ENCODE measurements at places on chromosomes 6 and 20.

GRCh38 chr6:156587071-156587470 is 190.1 kb upstream of the ARID1B start:
- no peak for DNase-seq

DNA sequence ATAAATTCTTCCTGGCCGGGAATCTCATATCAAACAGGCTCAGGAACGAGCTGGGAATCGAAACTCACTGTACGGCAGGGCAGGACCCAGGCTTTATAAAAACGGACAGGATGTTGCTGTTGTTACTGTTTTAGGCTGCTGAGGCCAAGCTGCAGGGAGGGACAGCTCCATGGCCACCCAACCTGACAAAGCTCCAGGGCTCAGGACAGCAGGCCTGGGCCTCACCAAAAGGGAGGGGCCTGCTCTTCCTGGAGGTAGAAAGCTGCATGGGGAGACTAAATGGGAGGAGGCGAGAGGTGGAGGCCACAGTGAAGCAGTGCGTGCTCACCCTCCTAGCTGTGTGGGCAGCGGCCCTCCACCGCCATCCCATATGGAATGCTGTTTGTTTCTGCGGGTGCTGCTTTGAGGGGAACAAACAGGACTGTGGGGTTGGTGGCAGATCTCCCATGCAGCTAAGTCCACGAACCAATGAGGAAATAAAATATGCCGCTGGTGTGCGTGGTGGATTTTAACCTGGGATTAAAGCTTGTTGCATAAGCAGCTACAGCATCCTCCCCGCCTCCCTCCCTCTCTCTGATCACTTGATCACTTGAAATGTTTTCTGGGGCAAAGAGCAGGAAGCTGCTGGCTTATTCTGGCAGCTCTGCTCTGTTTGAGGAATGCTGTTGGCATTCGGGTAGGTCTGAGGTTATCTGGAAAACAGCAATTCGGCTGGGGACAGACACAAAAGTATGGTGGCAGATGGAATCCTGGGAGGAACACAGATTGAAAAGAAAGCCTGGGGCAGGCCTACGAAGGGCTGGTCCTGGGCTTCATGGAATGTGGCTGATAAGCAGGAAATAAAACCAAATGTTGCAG is 2.4 kb upstream of the ZMYND8 start:
- DNase-seq: no peak

DNA sequence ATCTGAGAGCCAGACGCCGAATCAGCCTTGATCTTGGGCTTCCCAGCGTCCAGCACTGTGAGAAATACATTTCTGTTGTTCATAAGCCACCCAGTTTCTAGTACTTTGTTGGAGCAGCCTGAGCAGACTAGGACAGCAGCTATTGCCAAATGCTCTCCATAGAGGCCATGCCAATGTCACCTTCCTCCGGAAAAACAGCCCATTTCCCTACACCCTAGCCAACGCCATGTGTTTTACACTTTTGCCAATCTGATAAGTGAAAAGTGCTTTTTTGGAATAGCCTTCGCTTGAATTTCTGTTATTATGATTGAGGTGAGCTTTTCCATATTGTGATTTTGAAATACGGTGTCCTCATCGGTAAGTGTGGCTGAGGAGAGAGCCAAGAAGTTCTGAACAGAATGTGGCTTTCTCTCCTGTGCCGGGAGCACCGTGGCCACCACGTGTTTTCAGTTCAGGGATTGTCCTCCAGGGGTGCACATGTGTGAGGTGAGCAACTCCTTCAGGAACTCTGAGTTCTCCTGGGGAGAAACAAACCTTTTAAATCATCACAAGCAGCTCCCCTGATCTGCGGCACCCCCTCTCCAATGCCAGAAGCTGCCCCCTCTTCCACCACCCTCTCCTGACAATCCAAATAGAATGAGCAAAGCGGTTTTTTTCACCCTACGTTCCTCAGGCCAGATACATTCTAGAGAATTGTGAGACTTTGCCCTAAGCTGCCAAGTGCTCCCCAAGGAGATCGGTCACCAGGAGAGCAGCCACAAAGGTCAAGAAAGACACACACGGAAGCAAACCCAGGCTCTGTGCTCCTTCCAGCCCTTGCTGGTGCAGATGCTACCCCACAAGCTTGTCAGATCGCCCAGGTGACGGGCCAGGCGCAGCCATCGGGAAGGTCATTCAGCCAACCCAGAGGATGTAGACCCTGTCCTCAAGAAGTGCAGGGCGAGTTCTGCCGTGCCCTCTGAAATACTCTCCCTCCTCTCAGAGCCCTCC is 36.0 kb downstream of the TAF8 start:
- DNase-seq: no peak

- no peak for DNase-seq
Measured at GRCh38 chr6:157337751-157338150, 14.4 kb upstream of the TMEM242 start.

GRCh38 chr20:23243791-23244155 is 106.8 kb upstream of the NXT1 start:
- DNase-seq: no peak

- no peak for DNase-seq
Measured at GRCh38 chr6:5869261-5869660, 137.5 kb downstream of the NRN1 start.

GRCh38 chr6:155154158-155154830 is 109.5 kb upstream of the CLDN20 start:
- DNase-seq: peak; percentile 25

DNA sequence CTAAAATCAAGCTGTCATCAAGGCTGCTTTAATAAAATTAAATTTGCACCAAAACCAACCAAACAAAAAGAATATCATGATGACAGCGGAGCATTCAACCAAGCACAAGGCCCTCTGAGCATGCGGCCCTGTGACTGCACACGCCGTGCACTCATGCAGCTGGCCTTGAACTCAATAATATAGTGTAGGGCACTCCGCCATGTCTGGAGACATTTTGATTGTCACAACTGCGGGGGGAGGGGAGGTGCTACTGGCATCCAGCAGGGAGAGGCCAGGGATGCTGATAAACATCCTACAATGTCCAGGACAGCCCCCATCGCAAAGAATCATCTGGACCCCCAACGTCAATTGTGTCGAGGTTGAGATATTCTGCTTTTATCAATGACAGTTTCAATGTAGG is 9.7 kb downstream of the MOCS3 start:
- no peak for DNase-seq

DNA sequence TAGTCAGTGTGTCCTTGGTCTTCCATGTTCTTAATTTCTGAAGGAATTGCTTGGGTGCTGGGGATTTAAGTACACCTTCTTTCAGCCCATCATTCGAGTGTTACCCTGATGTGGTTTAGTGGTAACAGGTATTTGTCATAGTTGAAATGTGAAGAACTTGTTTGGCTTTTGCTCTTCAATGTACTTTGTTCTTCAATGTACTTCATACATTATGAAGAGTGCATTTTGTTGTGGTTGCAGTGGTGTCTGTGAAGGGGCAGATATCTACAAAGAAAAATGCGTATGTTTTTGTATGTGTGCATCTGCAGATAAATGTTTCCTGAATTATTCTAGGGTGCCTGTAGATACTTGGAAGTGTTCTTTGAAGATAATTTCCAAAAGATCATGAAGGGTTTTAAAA is 111.2 kb upstream of the SUPT3H start:
- no peak for DNase-seq

DNA sequence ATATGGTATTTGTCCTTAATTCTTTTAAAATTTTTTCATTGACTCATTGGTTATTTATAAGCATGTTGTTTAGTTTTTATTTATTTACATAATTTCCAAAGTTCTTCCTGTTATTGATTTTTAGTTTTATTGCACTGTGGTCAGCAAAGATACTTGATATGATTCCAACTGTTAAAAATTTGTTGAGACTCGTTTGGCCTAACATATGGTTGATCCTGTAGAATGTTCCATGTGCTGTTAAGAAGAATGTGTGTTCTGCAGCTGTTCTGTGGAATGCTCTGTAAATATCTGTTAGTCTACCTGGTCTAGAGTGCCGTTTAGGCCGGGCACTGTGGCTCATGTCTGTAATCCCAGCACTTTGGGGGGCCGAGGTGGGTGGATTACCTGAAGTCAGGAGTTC is 197.7 kb downstream of the CD109 start:
- no peak for DNase-seq

DNA sequence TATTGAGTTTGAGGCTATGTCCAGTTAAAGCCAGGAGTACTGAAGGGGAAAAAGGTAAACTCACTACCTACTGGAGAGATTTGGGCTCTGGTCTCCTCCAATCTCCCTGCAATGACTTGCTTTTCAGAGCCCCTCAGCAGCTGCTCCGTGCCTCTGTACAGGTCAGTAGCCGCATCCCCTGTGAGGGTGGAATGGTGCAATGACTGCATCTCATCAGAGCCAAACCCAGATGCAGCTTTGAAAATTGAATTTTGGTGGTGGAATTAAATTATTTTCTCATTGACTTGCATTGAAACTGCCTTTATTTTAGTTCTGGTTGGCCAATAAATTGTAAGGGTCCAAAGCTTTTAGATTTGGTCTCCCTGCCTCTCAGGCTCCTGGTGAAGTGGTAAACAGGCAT is 166.7 kb downstream of the DLL1 start:
- DNase-seq: no peak

DNA sequence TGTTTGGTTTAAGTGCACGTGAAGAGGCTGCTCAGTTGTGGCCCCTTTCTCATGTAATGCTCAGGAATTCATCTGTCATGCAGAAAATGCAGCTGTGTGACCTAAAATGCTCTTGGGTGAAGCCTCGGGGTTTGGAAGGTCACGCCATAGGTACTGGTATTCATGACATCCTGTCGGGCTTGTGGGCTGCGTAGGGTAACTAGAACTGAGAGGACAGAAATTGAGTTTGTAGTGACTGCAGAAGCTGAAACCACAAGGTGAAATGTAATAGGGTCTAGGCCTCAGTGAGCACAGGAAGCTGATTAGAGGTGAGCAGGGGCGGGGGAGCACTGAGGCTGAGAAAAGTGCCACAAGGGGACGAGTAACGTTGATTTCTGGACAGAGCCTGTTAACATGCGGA is 128.8 kb downstream of the SOBP start:
- DNase-seq: peak; percentile 26

GRCh38 chr6:31806470-31807272 is at the start of gene LSM2:
Gene LSM2 (minus strand): TSS chr6:31806966. CDS start chr6:31806757, 209 bp downstream.
- DNase-seq: peak; percentile 96

GRCh38 chr6:17015551-17016381 is 86.1 kb upstream of the STMND1 start:
- DNase-seq: peak; percentile 29

DNA sequence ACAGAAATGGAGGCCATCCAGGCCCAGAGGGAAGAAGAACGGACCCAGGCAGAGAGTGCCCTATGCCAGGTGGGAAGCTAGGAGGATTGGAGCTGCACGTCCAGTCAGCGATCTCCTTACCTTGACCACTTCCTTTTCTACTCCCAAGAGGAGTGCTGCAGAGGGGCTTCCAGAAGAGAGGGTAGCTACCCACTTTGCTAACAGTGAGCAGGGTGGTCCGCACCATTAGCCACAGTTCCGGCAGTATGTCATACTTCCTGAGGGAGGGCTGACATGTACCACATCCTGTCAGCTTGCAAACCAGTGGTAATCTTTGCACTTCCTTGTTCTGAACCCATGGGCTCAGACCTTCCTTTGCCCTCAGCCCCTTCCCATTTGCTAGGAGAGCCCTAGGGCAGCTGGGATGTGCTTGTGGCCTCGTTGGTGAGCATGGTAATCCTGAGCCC is 35.4 kb downstream of the CEP250 start:
- DNase-seq: peak; percentile 41

DNA sequence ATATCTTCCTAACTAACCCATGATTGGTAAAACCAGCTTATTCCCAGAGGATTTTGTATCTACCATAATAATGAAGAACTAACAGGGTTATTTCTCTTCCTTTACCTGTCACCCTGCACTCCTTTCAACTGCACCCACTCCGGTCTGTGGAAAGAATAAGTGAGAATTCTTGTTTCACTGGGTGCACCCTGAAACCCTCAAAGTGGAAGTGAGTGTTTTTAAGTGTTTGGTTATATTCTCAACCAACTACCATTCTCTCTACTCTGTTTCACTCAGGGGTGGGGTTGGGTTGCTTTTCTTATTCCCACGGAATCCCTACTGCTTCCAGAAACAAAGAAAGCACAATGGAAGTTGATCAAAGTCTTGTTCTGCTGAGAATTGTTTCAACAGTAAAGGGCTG is 42.6 kb upstream of the KHDRBS2 start:
- no peak for DNase-seq

DNA sequence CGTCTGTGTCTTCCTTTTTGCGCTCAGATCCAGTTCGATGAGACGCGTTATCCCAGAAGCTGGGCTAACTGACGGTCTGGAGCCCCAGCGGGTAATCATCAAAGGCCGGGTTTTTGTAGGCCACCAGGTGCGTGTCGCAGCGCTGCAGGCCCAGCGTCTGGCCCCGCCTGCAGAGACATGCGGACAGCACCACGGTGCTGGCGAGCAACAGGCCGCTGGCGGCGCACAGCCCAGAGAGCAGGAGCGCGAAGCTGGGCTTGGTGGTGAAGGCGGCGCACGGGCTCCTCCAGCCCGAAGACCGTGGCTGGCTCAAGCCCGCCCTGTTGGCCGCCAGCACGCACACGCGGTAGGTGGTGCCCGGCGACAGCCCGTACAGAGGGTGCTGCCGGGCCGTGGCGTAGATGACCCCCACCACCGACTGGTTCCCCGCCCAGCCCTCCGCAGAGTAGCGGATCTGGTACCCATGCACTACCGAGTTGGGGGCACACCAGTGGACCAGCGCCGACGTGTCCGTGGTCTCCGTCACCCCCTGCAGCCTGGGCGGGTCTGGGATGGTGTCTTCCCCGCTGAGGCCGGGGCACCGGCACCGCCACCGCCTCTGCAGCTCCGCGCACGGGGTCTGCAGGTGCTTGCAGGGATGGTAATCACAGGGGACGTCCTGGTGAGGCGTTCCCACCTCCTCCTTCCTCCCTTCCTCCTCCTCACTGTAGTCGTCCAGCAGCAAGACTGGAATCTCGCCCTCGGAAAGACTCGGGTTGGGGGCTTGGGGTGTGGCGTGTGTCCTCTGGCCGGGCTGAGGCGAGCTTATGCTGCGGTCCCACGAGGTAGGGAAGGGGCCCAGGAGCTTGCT is 12.7 kb downstream of the LRRN4 start:
- no peak for DNase-seq

- DNase-seq: no peak
Measured at GRCh38 chr6:90146921-90147649, 149.6 kb downstream of the BACH2 start.

DNA sequence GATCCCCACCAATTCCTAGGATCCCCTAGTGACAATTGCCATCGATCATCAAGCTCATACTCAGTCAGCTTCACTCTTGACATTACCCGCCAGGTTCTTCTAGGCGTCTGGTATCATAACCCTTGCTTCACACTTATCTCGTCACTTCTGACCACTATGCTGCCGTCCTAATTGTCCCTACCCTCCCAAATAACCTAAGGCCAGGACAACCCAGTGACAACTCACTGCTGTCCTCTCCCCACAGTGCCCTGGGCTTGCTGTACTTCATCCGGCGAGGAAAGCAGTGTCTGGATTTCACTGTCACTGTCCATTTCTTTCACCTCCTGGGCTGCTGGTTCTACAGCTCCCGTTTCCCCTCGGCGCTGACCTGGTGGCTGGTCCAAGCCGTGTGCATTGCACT is 3.7 kb downstream of the SYS1 start:
- DNase-seq: no peak

GRCh38 chr6:141134723-141135122 is 998.0 kb upstream of the GJE1 start:
- no peak for DNase-seq

GRCh38 chr6:155327326-155328073 is 13.2 kb upstream of the TFB1M start:
- peak; percentile 56 for DNase-seq

GRCh38 chr6:35669451-35670045 is 19.2 kb downstream of the FKBP5 start:
- DNase-seq: no peak

GRCh38 chr6:32623693-32624092 is 13.5 kb upstream of the HLA-DQA1 start:
- no peak for DNase-seq

All from stimulated activated naive CD4-positive, alpha-beta T cell treated with Interleukin-2 at 50 U/mL for 16 hours (primary cell).